ENCODE measurements at places on chromosomes 1 and 21. TPM values are rescaled to one million over a fixed set of nuclear protein-coding genes. Genes with fewer than 3 reads are reported as not detected.
A peak's percentile ranks its signal among the peaks of the same experiment; 100 is the strongest.

DNA sequence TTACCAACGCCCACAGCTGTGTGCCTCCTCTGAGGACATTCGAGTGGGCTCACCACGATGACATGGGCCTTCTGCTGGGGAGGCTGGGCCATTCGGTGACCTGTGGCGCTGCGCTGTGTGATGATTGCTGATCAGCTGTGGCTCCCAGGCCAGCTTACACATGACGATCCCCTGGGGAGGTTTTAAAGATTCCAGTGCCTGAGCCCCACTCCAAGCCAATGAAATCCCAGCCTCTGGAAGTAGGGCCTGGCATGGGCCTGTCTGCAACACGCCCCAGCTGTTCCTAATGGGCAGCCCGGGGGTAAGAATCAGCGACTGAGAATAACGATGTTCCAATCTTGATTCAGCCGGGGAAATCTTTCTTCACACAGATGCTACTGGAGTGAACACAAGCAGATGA lies 153.7 kb downstream of the KCNJ6 start:
- DNase-seq: no peak
- H3K36me3 ChIP-seq: no peaks in the 10 kb centered on the region
- H3K4me1 ChIP-seq: no peaks in the 10 kb centered on the region
- no peaks in the 10 kb centered on the region for H3K27me3 ChIP-seq
- no peak overlapping the region for H3K27ac ChIP-seq
- H3K4me3 ChIP-seq: no peak overlapping the region

GRCh38 chr1:247883346-247883745 lies 12.0 kb upstream of the OR2W3 start:
- H3K27me3 ChIP-seq: no peaks in the 10 kb centered on the region
- DNase-seq: no peak
- H3K4me1 ChIP-seq: no peaks in the 10 kb centered on the region
- H3K4me3 ChIP-seq: no peak overlapping the region
- no peak overlapping the region for H3K27ac ChIP-seq

Gene S100A7A
- total RNA-seq: not detected

DNA sequence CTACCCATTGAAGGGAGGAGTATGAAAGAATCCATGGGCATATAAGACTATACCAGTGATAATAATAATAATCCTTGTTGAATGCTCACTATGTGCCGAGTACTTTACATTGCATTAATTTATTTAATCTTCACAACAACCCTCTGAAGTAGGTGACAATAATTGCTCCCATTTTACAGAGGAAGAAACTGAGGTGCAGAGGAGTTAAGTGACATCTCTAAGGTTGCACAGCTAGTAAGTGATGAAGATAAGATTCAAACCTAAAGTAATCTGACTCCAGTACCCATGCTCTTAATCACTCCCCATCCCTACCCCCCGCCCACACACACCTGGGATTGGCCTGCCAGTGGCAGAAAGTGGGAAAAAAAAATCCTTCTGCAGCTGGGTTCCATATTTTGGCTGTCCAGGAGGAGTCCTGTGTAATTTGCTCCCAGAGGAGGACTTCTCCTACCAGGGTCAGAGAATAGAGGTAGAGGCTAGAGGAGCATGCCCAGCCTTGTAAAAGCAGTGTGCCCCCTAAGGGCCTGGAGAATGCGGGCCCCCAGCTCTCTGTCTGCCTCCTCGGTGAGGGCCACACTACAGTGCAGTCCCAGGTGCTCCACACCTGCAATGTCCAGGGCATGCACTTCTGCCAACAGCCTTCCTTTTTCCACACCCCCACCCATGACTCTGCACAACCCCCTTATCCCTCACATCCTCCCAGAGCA lies 57.8 kb downstream of the TMEM53 start:
- no peaks in the 10 kb centered on the region for H3K36me3 ChIP-seq
- no peak overlapping the region for H3K27ac ChIP-seq
- no peak for DNase-seq
- H3K4me3 ChIP-seq: peak overlapping the region; percentile 13

DNA sequence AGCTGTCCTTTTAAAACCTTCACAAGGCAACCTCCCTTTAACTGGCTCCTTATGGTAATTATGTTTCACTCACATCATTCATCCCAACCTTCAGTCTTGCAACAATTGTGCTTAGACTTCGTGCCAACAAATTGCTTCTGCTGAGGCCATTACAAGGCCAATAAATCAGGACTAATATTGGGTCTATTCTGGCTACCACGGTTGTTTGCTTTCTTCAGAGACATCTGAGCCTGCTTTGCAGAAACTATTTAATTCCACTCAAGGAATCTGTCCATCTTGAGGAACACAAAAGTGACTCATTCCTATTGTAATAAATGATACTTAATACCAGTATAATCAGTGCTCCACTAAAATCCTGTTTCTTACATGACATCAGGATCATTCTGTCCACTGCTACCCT lies 2.6 kb upstream of the GSTM4 start:
- H3K4me3 ChIP-seq: no peak overlapping the region
- H3K27me3 ChIP-seq: peaks cover 22% of the 10 kb centered on the region
- H3K27ac ChIP-seq: no peak overlapping the region
- peaks cover 5% of the 10 kb centered on the region for H3K4me1 ChIP-seq

Gene BEND5
- 19.1 TPM for total RNA-seq

- peaks cover 41% of the 10 kb centered on the region for H3K27me3 ChIP-seq
- no peak within 1 kb of the TSS for H3K27ac ChIP-seq
- H3K4me1 ChIP-seq: no peaks in the 10 kb centered on the region
- DNase-seq: peak; percentile 75
Observed at GRCh38 chr1:93681101-93681988, at the start of gene BCAR3. Gene BCAR3, minus strand, starts transcription at chr1:93681837. Its CDS starts 6,907 bp downstream, at chr1:93674930.

- H3K27me3 ChIP-seq: no peaks in the 10 kb centered on the region
- no peaks in the 10 kb centered on the region for H3K4me1 ChIP-seq
- DNase-seq: peak; percentile 72
- H3K36me3 ChIP-seq: no peaks in the 10 kb centered on the region
- no peak overlapping the region for H3K27ac ChIP-seq
Observed at GRCh38 chr1:40612345-40612831, 53.1 kb downstream of the RIMS3 start.

- no peaks in the 10 kb centered on the region for H3K27me3 ChIP-seq
- DNase-seq: peak; percentile 13
- H3K4me1 ChIP-seq: peaks cover 20% of the 10 kb centered on the region
- peak overlapping the region; percentile 93 for H3K27ac ChIP-seq
- no peaks in the 10 kb centered on the region for H3K36me3 ChIP-seq
Observed at GRCh38 chr1:39205781-39206464, 1.4 kb downstream of the MACF1 start.

Gene AMIGO1
- total RNA-seq: 11.2 TPM

All from cardiac muscle cell (in vitro differentiated cells and primary cell).